Kidney epithelial cell (primary cell): ENCODE measurements at places on chromosomes 11 and 22. TPM values are rescaled to one million over a fixed set of nuclear protein-coding genes. Genes with fewer than 3 reads are reported as not detected.
A peak's percentile ranks its signal among the peaks of the same experiment; 100 is the strongest.

Gene OR6T1
- total RNA-seq: 0.34 TPM in 1 of 2 replicates, not detected in the other

Gene PC
- total RNA-seq: 9.5 and 10.1 TPM in 2 replicates

Gene CBLIF
- not detected in 2 replicates for total RNA-seq

Gene RBM14
- total RNA-seq: 49.9 and 64.6 TPM in 2 replicates

Gene C11orf86
- total RNA-seq: not detected in 2 replicates

Gene HEPACAM
- total RNA-seq: 0.14 and 0.17 TPM in 2 replicates

Gene TAGLN
- 1,785 and 1,816 TPM in 2 replicates for total RNA-seq

Gene SEPTIN3
- total RNA-seq: 1.9 and 2.5 TPM in 2 replicates

Gene STK33
- 14.9 and 15.7 TPM in 2 replicates for total RNA-seq

- no peak for DNase-seq
Observed at GRCh38 chr22:19974268-19974861, 32.7 kb upstream of the TXNRD2 start.

DNA sequence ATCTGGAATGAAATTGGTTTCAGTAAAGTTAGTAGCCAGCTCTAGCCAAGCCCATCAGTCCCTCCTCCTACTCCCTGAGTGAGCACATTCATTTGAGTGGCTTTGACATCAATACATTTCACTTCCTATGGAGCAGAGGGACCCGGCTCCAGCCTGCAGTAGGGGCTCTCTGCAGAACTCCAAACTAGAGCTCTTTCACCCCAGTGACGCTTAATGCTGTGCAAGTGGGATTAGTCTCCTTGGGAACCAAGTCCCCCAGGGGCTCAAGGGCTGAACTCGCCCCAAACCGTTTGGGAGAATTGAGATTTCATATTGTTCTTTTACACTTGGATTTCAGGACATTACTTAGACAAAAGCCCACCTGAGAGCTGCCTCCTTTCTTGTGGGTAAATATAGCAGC lies 4.4 kb upstream of the FAM181B start:
- no peak for DNase-seq

DNA sequence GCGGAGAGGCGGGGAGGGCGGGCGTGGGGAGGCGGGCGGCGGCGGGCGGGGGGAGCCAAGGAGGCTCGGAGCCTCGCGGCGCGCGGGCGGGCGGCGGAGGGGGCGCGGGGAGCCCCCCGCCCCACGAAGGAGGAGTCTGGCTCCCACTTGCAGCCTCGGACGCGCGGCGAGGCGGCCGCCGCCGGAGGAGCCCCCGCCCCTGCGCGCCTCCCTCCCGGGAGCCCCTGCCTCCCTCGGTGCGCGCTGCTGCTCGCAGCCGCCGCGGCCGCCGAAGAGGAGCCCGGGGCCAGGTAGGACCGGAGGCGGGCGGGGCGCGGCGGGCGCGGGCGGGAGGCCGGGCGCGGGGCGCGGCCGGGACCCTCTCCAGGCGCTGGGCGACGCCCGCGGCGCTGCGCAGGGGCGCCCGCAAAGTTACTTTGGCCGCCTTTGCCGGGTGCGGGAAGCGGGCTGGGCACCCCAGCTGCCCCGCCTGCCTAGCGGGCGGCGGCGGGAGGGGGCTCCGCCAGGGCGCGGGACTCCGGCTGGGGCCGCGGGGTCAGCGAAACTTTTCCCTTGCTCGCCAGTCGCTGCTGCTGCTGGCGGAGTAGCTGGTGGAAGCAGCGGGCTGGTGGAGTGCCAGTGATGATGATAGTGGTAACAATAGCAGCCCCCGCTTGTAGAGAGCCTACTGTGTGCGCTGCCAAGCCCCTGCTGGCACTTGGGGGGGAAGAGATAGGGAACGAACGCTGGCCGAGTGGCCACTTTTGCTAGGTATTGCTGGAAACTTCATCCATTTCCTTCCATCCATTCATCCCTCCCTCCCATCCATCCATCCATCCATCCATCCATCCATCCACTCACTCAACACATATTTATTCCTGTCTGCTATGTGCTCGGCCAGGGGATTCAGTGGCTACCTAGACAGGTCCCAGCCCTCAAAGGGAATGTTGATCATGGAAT lies at the start of gene MPPED1:
MPPED1 (plus strand) TSS at position 146 of the 939 bp plus-strand sequence. CDS start 12,972 bp downstream, outside the sequence.
- DNase-seq: no peak

DNA sequence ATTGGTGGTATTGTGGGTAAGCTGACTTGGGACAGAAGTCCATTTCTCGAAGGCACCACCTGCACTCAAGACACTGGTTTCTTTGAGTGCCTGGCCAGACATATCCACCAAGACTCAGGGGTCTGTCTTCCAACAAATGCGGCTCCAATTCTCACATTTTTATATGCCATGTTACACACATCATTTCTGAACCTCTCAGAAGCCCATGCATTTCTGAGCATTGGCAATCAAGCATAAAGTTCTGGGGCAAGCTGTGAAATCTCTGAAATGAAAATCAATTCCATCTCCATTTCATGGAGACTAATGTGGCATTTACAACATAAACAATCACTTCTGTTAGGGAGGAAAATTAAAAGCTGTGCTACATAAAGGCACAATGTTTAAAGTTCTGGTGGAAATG lies 243.7 kb downstream of the KIRREL3 start:
- DNase-seq: no peak

GRCh38 chr22:49158741-49159564 lies 668.7 kb downstream of the BRD1 start:
- DNase-seq: no peak

GRCh38 chr22:48594757-48595510 lies 1232.7 kb downstream of the BRD1 start:
- no peak for DNase-seq

- no peak for DNase-seq
Observed at GRCh38 chr22:49303781-49304461, 523.8 kb downstream of the BRD1 start.

- no peak for DNase-seq
Observed at GRCh38 chr11:104093426-104094280, 57.2 kb downstream of the DDI1 start.

DNA sequence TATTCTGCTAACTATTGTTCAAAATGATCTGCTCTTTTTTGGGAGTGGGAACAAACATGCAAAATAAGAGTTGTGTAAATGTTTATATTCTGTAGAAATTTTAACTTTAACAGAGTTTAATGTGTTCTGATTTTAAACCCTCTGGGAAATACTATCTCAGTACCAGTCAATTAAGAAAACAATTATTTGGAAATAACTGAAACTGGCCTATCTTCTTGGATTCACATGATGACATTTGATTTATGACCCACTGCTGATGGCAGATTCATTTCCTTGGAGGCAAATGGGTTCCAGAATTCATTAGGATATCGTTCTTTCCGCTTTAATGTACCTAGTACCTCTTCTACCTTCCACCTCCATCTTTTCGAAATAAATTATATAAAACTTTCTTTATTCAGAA lies 5.5 kb downstream of the SIK2 start:
- DNase-seq: no peak

- no peak for DNase-seq
Observed at GRCh38 chr11:105732611-105733010, 122.7 kb downstream of the GRIA4 start.

DNA sequence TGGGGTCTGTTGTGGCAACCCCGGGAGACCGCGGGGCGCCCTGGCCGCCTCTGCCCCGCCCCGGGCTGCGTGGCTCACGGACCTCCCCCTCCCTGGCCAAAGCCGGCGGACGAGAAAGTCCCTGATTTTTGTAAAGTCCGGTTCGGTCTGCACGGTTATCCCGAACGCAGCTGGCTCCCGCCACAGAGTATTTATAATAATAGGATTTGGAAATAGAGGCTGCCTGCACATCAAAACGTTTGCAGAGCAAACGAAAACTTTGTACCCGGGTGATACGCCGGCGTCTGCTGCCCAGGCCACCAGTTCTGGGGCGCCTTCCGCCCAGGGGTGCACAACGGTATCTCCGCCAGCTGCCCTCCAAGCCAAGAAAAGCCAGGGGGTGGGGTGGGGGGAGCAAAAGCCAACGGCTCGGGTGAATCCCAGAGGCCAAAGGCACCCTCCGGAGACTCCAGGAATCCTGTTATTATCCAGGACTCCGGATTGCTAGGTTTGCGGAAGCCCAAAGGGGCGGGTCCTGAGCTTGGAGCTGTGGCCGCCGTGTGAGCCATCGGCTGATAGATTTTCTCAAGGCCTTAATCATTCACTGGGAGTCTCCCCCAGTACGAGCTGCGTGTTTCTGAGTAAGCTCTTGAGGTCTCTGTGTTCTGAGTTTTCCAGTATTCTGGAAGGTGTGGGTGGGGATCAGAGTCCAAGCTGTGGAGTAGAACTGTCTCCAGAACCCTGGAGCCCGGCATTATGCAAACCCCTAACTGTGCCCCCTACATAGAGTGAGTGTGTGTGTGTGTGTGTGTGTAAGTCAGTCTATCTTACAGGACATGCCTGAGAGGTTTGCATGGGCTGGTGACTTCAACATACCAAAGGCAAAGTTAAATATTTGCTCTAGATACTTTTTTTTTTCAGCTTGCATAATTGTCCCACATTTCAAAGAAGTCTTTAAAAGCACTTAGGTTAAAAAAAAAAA lies 673 bp upstream of the SHANK2 start:
- peak; percentile 89 for DNase-seq
